ENCODE measurements at places on chromosomes 16 and 17.
A peak's percentile ranks its signal among the peaks of the same experiment; 100 is the strongest.

GRCh38 chr16:83706394-83706793, 101.4 kb upstream of the HSBP1 start:
- DNase-seq, result no peak

DNA sequence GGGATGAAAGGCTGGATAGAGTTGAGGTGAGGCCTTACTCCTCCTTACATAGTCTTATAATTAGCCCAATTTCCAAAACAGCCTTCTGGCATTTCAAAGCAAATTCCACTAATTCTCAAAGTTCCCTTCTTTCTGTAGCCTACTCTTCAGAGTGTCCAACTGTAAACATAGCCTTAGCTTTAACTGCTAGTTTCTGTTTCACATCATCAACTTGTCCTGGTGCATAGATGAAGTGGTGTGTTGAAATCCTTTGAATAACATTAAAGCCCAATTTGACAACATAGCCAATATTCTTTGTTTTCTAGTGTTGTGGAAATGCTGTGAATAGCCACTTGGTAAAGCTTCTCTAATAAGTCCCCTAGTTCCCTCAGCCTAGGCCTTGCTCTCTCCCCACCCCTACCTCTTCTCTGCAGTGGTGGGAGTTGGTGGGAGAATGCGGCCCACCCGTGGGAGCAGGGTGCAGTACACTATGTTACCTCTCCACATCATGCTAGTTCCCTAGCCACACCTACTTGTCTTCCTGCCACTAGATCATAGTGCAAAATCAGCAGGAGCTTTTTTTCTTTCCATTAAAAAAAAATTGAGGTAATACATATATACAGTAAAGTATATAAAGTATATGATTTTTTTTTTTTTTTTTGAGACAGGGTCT, 127.0 kb upstream of the HAS3 start:
- DNase-seq, result no peak

DNA sequence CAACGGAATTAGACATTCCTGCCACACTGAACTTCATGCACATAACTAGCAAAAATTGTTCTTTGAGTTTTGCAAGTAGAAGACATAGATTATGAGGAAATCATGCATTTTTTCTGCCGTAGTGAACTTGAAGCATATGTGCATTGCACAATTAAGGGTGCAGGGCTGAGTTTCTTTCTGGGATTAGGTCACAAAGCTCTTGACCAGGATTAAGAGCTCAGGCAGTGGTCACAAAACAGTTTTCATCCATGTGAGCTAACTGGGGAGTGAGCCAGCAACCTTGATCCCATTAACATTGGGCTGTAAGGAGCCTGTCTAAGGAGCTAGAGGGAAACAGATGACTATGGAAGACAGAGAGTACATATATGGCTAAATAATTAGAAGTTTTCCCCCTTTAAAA, 143.7 kb downstream of the PMP22 start:
- no peak for DNase-seq

DNA sequence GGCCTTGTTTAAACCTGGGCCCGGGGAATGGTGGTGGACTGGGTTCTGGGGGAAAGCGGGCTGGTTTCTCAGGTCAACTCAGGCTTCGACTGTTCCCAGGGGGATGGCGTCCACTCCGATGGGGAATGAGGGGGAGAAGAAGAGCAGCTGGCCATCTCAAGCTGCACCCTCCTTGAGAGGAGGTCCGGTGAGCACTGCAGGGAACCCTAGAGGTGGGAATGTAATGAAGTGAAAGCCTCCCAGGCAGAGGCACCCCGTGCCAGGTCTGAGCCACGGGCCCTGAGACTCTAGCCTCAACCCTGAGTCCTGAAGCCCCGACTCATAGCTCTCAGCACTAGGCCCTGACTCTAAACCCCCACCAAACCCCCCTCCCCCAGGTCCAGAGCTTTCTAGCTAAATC, 1.2 kb upstream of the CDIPT start:
- DNase-seq, result no peak

- no peak for DNase-seq
These were observed 12.9 kb downstream of the KNOP1 start for GRCh38 chr16:19705146-19705501.

GRCh38 chr16:76800196-76800595, 390.8 kb upstream of the MON1B start:
- no peak for DNase-seq

GRCh38 chr16:88455610-88456355, 2.7 kb downstream of the ZFPM1 start:
- DNase-seq, result no peak

- DNase-seq, result no peak
These were observed 25.6 kb downstream of the ABCC3 start for GRCh38 chr17:50660042-50660886.

DNA sequence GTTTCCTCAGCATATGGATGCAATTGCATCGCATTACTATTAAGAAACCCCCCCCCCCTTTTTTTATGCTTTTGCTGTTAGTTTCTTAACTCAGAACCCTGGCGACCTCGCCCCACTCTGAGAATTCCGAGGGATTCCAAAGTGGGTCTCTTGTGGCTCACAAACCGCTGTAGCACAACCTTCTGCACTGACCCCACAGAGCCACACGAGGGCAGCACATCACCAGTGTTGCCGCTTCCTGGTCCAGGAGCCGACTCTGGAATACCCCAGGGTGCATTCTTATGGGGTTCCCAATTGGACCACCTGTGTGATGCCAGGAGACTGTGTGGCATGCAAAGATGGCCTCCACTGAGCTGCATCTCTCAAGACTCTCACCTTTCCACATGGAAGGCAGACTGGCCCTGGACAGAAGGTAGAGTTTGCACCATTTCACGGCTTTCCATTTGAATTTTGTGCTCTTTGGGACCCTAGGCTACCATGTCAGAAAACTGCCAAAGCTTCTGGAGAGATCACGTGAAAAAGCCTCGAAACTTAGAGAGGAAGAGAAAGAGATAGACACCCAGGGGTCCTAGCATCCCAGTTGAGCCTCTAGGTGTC, 432.7 kb upstream of the ASIC2 start:
- peak; percentile 45 for DNase-seq

- DNase-seq, result no peak
These were observed 87.3 kb upstream of the CACNG3 start for GRCh38 chr16:24168856-24169255.

DNA sequence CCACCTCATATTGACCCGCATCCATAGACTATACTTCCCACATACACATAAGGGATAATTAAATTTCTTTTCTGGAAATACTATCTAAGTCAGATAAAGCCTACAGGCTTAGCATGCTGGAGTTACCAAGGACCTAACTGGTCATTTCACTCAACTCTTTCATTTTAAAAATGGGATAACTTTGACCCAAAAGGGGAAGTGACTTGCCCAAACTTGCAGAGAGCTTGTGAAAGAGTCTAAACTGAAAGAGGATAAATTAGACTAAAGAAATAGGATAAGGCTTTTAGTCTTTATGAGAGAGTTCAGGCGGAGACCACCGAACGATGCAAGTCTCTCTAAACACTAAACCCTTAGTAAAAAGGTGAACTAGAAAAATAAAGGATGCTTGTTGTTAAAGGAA, 3.9 kb upstream of the KRT33A start:
- DNase-seq, result no peak

DNA sequence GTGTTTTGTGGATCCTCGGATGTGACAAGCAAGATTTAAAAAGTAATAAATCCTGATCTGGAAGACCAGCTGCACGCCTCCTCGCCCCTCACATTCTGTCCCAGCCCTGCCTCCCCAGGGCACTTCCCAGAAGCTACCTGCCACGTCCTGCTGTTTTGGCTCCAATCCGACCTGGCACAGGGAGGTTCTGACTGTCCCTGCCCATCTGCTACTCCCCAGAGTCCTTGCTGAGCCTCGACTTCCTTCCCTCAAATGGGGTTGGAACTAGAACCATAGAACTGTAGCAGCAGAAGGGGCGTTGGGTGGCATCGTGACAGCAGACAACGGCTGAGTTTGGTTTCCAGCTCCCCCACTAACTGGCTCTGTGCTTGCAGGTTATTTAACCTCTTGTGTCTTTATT, 71.7 kb downstream of the RPH3AL start:
- DNase-seq, result no peak

DNA sequence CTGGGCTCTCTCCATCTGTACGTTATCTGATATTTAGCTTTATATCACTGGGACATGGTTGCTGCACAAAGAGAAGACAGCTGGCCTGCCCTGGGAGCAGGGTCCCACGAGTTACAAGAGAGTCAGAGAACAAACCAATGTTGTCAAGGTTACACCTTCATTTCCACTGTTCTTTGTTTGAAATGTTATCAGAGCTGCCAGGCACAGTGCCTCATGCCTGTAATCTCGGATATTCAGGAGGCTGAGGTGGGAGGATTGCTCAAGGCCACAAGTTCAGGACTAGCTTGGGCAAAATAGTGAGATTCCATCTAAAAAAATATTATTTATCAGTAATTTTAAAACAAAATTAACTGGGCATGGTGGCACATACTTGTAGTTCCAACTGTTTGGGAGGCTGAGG, 34.6 kb downstream of the ATP6V0A1 start:
- no peak for DNase-seq

DNA sequence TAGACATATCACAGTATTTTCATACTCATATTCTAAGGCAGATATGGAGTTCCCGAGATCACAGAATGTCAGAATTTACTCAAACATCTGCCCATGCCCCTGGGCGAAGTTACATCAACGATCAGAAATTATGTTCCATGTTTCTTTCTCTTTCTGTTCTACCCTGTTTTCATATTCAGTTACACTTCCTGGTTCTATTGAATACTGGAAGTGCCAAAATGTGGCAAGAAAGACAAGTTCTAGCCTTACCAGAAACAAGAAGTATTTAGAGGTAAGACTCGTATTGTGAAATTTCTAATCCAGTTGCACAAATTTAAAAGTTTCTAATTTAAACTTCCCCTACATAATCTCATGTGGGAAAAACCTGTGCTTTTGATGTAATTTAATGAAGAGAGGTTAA, 36.1 kb downstream of the KCNJ2 start:
- no peak for DNase-seq

GRCh38 chr17:66777689-66778225, 57.2 kb upstream of the CACNG5 start:
- no peak for DNase-seq

GRCh38 chr17:81601525-81602120, 35.3 kb downstream of the NPLOC4 start:
- peak; percentile 53 for DNase-seq

DNA sequence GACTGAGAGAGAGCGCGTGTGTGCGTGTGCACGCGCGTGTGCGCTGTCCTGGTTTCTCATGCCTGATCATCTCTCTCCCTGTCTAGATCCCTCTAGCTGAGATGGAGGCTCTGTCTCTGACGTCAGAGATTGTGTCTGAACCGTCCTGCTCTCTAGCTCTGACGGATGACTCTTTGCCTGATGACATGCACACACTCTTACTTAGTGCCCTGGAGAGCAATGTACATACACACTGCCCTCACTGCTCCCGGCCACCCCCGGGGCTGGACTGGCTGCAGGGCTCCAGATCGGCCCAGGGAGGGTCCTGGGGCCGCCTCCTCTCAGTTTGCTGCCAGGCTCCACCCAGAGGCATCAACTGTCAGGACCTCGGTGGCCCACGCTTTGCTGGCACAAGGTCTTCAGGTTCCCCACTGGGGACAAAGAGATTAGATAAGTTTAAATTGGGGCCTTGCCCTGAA, 13.1 kb upstream of the ABCC3 start:
- DNase-seq, result no peak

DNA sequence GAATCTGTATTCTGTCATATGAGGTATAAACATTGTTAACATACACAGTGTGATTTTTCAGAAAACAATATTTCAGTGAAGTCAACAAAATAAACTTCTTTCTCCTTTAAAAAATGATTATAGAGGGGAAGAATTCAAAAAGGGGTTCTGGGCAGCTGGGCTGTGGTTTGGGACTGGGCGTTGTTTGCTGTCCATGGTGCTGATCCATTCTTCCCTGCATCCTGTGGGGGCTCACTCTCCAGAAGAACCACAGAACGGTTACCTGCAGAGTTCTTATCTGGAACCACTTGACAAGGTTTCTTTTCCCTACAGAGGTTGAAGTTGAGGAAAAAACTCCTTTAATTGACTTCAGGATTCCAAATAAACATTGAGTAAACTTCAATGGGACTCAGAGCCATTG, 1091.0 kb downstream of the CDH8 start:
- no peak for DNase-seq

DNA sequence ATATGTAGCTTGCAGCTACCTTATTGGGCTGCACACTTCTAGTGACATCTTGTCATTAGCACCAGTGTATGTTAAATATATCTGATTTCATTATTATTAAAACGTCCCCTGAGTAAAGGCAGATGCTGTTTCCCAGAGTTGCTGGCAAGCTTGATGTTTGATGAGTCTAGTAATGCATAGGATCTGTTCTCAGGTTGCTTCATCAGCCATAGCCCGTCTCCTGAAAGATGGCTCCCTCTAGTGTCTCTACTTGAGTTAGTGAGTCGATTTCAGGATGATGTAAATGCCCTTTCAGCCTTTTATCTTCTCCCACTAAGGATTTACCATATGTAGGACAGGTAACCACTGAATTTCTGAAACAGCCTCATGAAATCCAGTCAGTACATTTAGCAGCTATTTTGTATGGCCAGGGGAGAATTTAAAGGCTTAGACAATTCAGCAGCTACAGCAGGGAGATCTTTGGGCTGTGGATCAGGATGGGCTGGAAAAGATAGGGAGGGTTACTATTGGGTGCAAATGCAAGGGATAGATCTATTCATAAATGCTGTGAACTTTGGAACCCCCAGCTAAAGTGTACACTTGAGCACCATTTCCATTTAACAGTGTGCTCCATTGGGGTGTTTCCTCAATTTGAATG, 376.3 kb downstream of the CNTNAP4 start:
- DNase-seq, result peak; percentile 95

- DNase-seq, result no peak
These were observed 64.0 kb downstream of the MRM1 start for GRCh38 chr17:36665417-36665816.
